ENCODE measurements at places on chromosomes 4 and X. TPM values are rescaled to one million over a fixed set of nuclear protein-coding genes. Genes with fewer than 3 reads are reported as not detected.
A peak's percentile ranks its signal among the peaks of the same experiment; 100 is the strongest.

DNA sequence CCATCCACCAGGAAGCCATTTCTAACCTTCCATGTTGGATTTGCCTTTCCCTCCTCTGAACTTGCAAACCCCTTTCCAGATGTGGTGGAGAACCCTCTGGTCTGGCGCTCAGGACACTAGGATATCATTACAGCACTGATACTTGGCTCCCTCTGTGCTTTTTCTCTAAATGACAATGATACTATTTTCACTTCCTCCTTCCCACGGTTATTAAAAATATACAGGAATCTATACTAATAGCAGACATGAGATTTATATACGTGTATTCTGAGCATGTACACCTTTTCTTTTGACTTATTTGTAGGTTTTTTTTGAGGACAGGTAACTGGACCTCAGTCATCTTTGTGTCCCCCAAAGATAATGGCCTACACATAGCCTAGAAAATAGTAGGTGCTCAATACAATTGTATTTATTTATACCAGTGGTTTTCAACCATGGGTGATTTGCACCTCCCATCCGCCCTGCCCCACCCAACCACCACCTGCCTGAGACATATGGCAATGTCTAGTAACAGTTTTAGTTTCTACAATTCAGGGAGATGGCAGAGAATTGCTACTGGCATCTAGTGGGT, 60.4 kb upstream of the PLAC8 start:
- DNase-seq: no peak

- no peak for DNase-seq
Measured at GRCh38 chr4:73222466-73223257, 35.9 kb downstream of the ANKRD17 start.

- DNase-seq: no peak
Measured at GRCh38 chr4:159757499-159757898, 654.6 kb downstream of the RAPGEF2 start.

- DNase-seq: no peak
Measured at GRCh38 chrX:150047818-150048217, 109.5 kb upstream of the EOLA2 start.

- no peak for DNase-seq
Measured at GRCh38 chr4:16745009-16745635, 153.3 kb downstream of the LDB2 start.

DNA sequence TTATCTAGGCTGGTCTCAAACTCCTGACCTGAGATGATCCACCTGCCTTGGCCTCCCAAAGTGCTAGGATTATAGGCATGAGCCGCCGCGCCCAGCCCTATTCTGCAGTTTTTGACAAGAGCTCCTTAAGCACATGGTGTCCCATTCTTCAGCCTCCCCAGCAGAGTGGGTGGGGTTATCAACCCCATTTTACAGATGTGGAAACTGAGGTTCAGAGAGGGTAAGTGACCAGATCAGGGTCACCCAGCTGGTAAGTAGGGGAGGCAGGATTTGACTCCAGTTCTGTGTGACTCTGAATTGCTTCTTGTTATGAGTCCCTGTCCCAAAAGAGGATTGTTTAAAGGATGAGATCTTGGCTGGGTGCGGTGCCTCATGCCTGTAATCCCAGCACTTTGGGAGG, 14.5 kb downstream of the MAN2B2 start:
- no peak for DNase-seq

DNA sequence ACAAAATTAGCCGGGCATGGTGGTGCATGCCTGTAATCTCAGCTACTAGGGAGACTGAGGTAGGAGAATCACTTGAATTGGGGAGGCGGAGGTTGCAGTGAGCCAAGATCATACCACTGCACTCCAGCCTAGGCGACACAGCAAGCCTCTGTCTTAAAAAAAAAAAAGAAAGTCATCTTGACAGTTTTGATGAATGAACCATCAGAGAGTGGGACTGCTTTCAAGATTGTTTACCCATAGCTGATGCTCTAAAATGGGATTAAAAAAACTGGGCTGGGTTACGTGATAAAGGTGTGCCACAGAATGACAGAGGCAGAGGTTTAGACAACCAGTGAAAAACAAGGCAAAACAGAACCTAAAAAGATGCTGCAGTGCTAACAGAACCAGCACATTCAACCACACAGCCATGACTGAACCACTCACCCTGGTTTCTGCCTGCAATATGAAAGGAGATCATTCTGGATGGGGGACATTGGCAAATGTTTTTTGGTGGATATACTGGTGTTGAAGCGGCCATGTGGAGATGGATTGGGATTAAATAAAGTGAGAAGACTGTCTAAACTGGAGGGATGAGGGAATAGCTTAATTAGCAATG, 22.2 kb downstream of the GPAT3 start:
- no peak for DNase-seq

GRCh38 chr4:182521011-182521410, 277.8 kb downstream of the TENM3 start:
- DNase-seq: no peak

- no peak for DNase-seq
Measured at GRCh38 chr4:48687313-48688051, 92.6 kb downstream of the FRYL start.

DNA sequence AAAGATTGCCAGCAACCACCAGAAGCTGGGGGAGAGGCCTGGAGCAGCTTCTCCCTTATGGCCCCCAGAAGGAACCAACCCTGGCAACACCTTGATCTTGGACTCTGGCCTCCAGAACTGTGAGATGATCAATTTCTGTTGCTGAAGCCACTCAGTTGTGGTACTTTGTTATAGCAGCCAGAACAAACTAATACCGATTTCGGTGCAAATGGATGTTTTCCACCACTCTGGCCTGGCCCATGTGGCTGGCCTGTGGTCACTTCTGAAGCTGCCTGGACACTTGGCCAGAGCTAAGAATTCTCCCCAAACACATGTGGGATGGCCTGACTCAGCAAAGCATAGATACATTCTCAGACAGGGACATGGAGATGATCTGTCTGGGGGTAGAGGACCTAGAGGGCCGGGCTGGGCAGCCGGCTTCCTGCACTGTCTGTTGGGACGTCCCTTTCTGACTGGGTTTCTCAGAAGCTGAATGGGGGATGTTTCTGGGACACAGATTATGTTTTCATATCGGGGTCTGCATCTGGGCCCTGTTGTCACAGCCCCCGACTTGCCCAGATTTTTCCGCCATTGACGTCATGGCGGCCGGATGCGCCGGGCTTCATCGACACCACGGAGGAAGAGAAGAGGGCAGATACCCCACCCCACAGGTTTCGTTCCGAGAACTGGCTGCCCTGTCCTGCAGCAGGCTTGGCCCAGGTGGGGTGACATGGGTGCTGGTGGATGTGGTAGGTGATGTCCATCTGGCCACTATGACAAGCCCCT, 4.1 kb downstream of the FOXP3 start:
- DNase-seq: no peak

GRCh38 chrX:66766318-66766717, 127.4 kb upstream of the EDA2R start:
- no peak for DNase-seq

DNA sequence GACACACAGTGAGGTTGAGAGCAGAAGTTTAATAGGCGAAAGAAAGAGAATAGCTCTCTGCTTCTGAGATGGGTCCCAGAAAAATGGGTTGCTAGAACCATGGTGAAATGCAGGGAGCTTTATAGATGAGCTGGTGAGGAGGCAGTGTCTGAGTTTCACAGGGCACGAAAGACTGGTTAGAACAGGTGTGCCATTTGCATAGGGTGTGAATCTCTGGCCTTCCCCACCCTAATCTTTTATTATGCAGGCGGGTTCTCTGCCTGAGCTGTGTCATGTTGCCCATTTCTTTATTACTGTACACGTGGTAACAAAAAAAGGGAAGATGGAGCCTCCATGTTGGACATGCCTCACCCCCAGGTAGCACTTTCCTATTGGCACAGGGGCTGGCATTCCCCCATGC, 39.1 kb downstream of the FUNDC1 start:
- DNase-seq: no peak

DNA sequence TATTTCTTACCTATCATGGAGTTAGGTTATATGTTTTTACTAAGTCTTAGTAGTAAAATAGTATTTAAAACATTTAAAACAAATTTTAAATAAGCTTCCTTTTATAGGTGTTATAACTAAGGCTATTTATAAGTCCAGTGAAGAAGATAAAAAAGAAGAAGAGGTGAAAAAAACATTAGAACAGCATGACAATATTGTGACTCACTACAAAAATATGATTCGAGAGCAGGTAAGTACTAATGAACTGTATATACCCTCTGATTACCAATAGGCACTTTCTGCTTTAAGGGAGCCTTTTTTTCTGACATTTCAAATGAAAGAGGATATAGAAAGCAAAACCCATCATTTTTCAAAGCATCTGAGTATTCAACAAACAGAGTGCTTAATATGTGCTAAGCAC, 76.6 kb downstream of the USO1 start:
- DNase-seq: no peak

- DNase-seq: no peak
Measured at GRCh38 chr4:146098397-146098796, 77.1 kb upstream of the LSM6 start.

DNA sequence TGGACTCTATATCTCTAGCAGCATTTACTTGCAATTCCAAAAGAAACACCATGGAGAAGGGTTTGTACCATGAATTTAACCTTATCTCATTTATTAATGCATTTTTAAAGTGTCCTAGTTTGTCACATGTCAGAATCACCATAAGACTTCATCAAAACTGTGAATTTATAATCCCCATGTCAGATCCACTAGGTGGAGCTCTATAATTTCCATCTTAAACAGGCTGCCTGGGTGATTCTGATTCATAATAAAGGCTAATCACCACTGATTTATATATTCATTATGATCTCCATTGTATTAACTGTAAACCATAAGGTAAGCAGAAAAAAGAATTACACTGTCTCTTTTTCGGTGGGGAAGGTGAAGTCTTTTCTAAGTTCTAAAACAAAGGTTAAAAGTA, 4.0 kb downstream of the TCEAL2 start:
- no peak for DNase-seq

DNA sequence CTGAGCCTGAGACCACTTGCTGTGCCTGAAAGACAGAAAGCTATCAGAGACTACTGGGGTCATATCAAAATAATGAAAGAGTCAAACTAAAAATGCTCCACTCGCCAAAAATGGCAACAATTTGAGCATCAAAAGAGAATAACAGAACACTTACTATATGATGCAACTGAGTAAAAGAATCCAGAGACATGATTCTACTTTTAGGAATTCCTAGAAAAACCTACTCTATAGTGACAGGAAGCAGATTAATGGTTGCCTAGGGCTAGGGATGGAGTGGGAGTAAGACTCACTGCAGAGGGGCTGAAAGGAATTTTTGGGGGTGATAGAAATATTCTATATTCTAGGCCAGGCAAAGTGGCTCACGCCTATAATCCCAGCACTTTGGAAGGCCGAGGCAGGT, 29.4 kb upstream of the SLAIN2 start:
- DNase-seq: no peak

GRCh38 chr4:144709159-144709558, 63.2 kb downstream of the HHIP start:
- no peak for DNase-seq

DNA sequence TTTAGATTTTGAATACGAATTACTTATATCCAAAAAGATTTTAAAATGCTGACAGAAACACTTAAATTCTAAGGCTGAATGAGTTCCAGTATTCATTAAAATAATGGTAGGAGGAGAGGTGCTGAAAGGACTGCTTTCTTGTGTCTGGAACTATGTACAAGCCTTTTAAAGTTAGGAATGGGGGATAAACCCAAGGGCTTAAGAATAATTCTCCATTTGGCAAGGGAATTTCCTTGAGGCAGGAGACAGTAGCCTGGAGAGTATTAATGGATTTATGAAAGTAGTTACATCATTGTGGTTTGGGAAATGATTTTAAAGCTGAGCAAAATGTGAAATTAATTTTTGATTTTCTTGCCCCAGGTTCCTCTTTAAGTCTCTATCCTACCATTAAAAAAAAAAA, 266.5 kb upstream of the KCNIP4 start:
- DNase-seq: no peak

GRCh38 chrX:50536955-50537354, 66.3 kb upstream of the DGKK start:
- no peak for DNase-seq

- DNase-seq: peak; percentile 50
Measured at GRCh38 chr4:3607690-3608552, 75.7 kb upstream of the LRPAP1 start.

DNA sequence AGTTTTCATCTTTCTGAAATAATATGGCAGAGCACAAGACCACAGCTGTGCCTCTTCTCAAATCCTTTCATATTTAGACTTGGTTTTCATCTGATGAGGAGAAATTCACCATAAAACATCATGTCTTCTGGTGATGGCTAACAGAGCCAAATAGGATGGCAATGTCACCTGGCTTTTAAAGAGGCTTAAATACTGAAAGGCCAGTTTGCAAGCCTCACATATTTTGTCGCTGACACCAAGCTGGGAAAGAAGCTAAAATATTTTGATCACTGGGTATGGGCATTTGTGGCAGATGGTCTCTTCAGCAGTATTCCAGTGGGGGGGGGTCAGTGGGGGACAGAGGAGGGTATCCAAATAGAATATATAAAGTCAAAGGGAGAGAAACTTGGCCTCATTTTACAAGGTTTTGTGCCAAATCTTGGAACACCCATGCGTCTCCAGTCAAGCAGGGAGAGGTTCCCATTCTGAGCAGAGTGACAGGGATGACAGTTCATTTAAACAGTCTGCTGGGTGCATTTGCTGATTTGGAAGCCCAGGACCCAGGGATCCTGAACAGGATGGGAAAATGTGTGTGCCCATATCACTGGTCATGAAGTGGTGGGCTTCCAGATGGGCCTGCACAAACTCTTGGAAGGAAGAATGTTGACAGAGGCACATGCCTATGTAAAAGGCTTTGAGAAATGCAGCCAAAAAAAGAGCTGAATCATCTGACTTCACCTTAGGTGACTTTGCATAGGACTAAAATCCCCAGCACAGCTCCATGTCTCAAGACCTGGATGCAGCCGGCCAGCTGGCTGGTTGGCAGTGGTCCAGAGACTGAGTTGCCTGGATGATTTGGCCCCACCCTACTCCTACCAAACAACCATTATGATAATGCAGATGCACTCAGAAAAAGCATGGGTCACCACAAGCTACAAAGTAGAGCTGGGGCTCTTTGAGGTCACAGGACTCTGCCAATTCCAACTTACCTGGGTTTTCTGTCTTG, 484.4 kb upstream of the NR3C2 start:
- DNase-seq: no peak

- no peak for DNase-seq
Measured at GRCh38 chr4:137393044-137393443, 139.2 kb downstream of the PCDH18 start.

RPL10 gene
- 6,241 TPM for total RNA-seq

MAGEB17 gene
- not detected for total RNA-seq

FHIP1A gene
- 100 TPM for total RNA-seq

COX7B2 gene
- not detected for total RNA-seq

PLXNB3 gene
- total RNA-seq: 21.3 TPM

COL4A6 gene
- 16.5 TPM for total RNA-seq

OPHN1 gene
- total RNA-seq: 8.9 TPM

TRAPPC11 gene
- 50.8 TPM for total RNA-seq

ACSL1 gene
- 420 TPM for total RNA-seq

GEMIN8 gene
- total RNA-seq: 21.1 TPM

GABRE gene
- total RNA-seq: 101 TPM

DMRTC1 gene
- total RNA-seq: not detected

CYTL1 gene
- not detected for total RNA-seq

All from suprapubic skin (tissue), 4 donors.